WERI-Rb-1 (cell line): ENCODE measurements at places on chromosomes 6 and 20.

DNA sequence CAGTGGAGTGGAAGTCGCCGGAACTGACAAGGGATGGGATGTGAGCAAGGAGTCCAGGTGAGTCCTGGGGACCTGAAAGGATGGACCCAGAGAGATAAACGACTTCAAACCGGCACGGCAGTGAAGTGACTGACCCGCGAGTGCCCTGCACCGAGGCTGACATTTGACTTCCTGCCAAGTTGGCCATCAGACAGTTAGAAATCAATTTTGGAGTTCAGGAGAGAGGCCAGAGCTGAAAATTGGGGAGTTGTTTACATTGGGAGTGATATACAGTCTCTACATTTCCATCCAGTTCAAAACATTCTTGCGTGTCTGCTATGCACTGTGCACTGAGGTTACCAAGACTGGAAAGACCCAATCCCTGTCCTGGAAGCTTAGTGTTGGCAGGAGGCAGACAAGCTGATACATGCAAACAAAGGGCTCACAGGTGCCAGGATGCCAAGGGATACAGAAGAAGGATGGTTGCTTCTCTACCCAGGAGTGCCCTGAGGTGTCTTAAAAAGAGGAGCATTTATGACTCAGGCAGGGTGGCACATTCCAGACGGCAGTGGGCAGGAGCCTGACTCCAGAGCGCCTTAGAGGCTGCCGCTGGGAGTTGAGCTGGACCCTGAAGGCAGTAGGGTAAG, 186.6 kb downstream of the MTHFD1L start:
- no peak for DNase-seq

DNA sequence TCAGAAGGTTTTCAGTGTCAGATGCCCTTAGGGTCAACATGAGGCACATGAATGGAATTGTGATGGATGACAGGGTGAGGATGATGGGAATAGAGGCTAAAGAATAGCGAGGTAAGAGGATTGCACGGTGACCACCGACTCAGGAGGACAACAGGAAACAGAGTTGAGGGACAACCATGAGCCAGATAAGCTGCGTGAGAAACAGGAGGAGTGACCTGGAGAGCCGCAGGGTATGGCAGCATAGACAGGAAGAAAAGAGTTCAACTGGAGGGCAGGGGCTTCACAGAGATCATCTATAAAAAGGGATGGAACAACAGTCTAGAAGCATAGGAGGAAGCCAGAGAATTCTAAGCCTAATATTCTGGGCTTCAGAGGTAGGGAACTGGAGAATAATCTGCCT, 84.7 kb upstream of the ENPP5 start:
- peak; percentile 54 for DNase-seq

GRCh38 chr6:131038597-131039344, 24.3 kb downstream of the EPB41L2 start:
- DNase-seq, result no peak

DNA sequence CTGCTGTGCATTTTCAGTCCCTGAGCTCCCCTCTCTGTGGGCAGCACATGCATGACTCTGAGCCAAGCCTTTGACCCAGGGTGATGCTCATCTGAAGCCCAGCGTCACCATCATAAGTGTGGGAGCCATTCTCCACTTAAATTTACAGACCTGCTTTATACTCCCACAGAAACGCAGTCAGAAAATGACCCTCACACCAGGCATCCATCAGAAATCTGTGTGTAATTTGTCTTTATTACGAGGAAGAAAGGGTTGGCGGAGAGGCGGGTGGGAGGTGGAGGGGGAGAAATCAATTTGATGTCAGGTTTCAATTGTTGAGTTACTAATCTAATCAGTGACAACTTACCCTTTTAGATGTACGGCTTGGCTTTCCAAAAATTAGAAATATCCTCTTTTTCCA, 353.6 kb downstream of the MAFB start:
- DNase-seq, result no peak

- peak; percentile 81 for DNase-seq
Measured at GRCh38 chr6:1396952-1397868, 7.8 kb downstream of the FOXF2 start.

DNA sequence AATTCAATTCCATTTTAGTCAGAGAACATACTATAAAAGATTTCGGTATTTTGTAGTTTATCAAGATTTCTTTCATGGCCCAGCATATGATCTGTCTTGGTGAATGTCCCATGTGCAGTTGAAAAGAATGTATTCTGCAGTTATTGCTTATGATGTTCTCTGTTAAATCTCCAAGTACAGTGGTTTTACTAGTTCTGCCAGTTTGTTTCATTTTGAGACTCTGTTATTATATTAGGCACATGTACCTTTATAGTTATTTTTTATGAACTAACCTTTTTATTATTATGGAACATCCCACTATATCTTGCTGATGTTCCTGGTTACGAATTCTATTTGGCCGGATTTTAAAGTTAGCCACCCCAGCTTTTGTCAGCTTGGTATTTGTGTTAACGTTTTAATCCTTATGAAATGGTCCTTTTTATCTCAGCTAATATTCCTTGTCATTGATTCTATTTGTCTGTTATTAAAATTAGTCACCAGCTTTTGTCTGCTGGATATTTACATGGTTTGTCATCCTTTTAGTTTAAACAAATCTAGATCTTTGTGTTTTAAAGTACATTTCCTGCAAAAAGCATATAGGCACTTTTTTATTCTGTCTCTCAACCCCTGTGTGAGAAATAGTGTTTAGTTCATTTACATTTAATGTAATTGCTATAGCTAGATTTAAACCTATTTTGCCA, 48.9 kb downstream of the VTA1 start:
- DNase-seq, result no peak

- no peak for DNase-seq
Measured at GRCh38 chr20:51763965-51764602, 4.1 kb downstream of the ATP9A start.

DNA sequence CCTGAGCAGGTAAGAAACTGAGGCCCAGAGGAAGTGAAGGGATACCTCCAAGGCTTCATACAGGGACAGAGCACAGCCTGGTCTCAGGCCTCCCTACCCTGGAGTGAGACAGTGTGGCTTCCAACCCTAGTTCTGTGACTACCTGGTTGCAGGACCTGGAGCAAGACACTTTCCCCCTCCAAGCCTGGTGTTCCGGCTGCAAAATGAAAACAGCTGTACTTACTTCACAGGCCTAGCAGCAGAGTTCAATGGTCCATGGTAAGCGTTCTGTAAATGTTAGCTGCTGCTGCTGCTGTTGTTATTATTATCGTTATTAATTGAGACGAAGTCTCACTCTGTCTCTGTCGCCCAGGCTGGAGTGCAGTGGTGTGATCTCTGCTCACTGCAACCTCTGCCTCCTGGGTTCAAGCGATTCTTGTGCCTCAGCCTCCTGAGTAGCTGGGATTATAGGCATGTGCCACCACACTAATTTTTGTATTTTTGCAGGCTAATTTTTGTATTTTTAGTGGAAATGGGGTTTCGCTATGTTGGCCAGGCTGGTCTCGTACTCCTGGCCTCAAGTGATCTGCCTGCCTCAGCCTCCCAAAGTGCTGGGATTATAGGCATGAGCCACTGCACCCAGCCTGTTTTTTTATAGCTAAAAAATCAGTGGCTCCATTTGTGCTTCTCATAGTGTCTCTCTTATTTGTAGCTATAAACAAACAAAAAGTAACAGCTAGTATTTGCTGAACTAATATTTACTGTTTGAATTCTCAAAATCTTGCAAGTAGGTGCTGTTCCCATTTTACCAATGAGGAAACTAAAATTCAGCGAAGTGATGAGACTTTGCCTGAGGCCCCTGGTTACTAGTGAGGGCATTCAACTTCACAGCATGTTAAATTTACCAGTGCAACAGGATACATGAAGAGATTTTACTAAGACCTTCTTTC, 41.9 kb downstream of the COX4I2 start:
- DNase-seq, result no peak

GRCh38 chr20:63570281-63571086, 3.6 kb downstream of the HELZ2 start:
- DNase-seq, result no peak

DNA sequence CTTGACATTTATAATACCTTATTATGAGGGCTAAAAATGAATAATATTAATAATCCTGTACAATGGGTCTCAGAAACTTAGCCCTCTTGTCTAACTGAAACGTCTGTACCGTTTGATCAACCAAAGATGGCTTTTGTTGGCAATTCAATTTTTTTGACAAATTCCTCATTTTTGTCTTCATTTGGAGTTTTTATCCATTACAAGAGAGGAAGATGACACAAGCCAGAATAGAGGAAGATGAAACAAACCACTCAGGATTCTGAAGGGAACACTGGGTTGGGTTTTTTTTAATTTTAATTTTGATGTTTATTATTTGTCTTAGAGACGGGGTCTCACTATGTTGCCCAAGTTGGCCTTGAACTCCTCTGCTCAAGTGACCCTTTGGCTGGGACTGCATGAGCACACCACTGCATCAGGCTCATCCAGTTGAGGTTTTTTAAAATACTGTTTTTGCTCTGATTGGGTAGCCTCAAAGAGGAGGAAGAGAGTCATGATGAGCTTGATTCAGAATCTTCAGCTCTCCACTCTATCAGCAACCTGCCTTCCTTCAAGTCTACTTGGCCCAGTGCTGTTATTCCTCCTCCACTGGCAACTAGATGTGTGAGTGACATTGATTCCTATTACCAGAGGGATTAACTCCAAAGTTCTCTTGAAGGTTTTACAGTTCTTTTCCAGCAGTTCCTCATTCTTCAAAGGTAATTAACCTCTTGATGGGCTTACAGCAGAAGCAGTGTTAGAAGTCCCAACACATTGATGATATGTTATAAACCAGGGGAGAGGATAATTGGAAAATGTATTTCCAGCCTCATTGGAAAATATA, 71.3 kb downstream of the ATXN1 start:
- no peak for DNase-seq

GRCh38 chr20:33689493-33689892, 3.3 kb upstream of the E2F1 start:
- DNase-seq, result no peak

DNA sequence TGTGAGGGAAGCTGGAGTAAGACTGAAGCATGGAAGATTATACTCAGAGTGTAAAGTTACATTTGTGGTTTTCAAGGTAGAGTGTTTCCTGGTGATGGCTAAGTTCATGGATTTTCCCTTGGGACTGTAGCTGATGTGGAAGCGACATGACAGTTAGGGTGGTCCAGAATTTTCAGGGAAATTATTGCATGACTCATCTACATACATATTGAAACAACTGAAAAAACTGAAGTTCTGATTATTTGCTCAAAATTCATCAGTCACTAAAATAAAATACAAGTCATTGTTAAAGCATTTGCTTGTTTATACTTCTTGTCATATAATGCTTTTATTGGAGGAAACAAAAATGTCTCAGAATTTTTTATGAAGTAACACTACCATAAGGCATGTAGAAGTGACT, 700.0 kb downstream of the RFPL4B start:
- no peak for DNase-seq

- DNase-seq, result no peak
Measured at GRCh38 chr20:38165966-38166702, 1.1 kb upstream of the TGM2 start.

GRCh38 chr20:61451953-61452352, 199.9 kb downstream of the CDH4 start:
- DNase-seq, result no peak

GRCh38 chr20:58016779-58017178, 211.7 kb downstream of the ANKRD60 start:
- DNase-seq, result no peak

DNA sequence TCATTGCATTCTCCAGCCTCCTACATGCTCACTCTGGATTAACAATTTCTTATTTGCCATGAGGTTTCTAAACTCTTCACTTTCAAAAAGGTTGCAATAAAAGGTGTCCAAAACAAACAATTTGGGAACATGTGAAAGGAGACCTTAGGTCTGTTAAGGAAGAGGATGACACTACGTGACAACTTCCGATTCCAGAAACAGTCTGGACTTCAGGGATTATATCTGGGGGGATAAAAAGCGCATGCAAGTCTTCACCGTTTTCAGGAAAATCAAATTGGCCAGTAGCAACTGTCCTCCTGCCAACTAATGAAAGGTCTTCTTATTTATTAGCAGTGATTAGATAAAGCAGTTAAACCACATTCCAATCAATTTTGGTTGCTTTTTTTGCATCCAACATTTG, 1.8 kb downstream of the ZDHHC14 start:
- DNase-seq, result no peak

DNA sequence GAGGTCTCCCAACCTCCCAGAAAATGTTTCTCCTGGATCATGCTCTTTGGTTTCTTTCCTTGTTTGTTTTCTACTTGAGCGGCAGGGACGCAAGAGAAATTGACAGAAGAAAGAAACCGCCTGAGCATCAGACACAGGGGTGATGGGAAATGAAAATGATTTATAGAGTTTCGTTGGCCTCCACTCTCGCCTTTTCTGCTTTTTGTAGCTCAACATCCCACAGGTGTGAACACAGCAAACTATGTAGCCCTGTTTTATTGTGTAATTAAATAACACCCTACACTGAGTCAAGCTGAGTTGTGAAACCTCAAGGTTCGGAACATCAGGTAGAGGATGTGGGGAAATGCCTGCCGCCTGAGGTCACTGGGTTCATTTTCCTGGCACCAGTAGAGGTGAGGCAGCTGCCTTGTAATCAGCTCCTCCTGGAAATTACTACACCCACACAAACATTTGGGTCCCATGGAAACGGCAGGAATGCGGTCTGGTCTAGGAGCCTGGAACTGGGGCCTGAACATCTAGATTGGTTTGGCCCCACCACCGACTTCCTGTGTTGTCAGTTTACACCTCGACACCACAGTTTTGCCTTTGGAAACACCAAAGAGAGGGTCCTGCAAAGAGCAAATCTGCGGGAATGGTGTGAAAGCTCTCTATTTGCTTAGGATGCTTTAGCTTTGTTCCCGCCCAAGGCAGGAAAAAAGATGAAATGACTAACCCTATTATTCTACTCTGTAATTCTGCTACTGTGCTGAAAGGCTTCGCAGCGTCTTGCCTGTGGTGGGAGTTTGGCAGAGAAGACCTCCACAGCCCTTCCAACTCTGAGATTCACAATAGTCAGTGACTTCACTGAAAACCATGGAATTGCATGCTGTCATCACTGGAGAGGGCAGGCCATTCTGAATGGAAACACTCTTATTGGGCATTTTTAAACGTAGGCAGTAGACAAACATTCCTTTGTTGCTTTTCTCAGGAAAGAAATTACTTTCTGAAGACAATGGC, 53.0 kb downstream of the ADAT2 start:
- no peak for DNase-seq

DNA sequence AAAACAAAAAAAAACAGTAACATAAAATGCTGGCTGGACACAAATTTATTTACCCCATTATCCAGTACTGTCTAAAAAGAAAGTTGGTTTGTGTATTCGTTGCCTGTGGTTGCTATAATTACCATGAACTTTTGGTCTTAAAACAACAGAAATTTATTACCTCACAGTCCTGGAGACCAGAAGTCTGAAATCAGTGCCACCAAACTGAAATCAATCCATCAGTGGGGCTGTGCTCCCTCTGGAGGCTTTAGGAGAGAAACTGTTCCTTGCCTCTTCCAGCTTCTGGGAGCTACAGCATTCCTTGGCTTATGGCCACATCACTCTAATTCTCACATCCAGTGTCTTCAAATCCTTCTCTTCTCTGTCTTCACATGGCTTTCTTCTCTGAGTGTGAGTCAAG, 79.4 kb downstream of the SNX5 start:
- no peak for DNase-seq
